ENCODE measurements at places on chromosomes 3 and 15. TPM values are rescaled to one million over a fixed set of nuclear protein-coding genes. Genes with fewer than 3 reads are reported as not detected.

- no peak for DNase-seq
These were observed 294.2 kb upstream of the THBS1 start for GRCh38 chr15:39286706-39287105.

GRCh38 chr15:45401665-45402161, 23.4 kb upstream of the GATM start:
- peak; percentile 39 for DNase-seq

DNA sequence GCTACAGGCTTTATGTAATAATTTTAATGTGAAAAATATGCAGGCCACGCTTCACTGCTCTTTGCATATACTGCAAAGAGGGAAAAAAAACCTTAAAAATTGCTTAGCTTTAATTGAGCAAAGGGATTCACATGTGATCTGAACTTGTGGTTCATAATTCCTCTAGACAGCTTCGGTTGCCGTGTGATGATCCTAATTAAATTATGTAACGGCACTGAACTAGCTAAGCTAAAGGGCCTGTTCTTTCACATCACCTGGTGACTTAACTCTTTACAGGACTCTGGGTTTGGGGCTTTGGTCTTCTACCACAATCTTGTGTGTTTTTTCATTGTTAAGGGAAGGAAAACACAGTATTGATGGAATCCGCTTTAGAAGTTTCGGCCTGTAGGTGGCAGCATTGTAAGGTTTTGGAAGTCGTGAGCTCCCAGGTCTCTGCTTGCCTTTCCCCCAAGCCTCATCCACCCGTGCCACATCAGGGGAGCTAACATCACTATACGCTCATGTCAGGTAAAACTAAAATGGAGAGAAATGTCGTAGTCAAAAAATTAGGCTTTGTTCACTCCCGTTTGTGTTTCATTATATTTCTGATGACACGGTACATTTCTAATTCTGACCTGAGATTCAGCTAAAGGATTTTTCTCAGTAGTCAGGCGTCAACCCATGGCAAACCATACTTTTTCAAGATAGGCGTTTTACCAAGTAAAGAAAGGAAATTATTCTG, 205.6 kb upstream of the DPH6 start:
- DNase-seq = peak; percentile 75

DNA sequence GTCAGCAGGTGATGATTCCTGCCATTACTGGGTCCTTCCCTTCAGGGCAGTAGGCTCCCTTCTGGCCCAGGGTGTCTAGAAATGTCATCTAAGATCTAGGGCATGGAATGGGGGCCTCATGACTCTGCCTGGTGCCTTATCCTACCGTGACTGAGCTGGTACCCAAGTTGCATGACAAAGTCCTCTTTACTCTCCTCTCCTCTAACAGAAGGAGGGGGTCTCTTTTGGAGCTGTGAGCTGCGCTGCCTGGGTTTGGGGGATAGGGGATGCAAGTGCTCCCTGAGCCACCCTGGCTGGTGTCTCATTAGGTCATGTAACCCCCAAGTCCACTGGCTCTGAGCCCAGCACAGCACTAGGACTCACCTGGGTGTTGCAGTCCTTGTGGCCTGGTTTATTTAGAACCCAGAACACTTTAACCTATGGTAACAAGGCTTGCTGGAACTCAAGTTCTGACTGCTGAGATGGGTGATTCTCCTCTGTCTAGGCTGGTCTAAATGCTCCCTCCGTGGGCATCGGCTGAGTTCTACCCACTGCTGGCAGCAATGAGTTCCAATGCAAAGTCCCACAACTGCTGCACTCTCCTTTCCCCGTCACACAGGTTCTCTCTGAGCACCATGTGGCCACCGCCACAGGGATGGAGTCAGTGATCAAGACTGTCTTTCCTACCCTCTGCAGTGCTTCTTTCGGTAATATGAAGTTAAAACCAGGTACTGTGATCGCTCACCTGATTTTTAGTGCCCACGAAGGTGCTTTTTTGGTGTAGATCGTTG, 34.0 kb downstream of the XXYLT1 start:
- no peak for DNase-seq

DNA sequence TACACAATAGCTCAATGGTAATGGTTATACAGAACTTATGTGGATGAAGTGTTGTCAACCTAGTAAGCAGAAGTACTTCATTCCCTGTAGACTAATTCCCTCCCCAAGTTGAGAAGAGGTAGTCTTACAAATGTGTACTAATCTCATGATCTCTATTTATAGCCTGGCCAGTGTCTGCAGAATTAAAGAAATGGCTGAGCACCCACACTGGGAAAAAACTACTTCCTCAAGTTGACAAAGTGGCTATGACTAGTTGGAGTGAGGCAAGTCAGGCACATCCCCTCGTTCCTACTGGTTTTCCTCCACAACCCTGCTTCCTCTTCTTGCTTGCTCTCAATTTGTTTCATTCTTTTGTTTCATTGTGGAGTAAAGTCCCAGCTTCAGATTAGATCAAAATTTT, 566.7 kb upstream of the ZNF717 start:
- DNase-seq = no peak

DNA sequence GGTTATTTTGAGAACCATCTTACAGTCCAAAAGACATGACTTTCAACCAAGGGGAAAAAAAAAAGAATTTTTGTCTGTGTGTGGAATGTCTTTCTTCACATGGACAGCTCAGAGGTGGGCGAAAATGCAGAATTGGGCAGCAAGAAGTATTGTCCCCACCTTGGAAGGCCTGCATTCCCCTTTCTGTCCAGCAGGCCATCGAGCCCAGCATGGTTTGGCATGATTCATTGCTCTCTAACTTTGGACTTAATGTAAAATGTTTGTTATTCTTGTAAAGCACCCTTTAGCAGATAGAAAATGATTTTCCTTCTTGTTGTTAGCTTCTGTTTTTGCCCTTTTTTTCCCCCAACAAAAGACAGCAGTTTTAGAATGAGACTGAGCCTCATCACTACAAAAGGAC, 12.4 kb downstream of the MYO1E start:
- DNase-seq = no peak

DNA sequence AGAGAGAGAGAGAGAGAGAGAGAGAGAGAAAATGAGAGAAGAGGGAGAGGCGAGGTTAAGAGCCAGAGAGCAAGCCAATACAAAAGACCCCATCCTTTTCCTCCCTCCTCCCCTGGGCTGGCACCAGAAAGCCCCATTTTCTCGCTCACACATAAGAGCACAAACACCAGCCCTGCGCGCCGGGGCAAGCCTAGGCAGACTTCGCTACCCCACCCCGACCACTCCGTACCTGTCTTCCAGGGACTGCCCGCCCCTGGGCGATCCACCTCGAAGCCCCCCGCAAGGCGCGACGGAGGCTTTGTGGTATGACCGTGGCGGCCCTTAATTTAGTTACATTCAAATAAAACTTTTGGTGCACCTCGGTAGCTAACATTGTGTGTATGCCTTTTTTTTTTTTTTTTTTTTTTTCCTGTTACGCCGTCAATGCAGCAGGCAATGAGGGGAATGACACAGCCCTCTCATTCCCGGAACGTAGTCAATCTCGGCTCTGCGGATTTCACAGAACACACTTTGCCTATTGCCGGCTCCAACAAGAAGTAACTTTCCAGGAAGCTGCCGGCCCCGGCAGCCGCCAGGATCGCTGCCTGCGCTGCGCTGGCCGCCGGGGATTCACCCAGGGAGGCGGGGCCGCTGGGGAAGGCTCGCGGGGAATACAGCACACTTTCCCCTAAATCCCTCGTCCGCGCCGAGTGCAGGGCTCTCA, 7.7 kb downstream of the BCL6 start:
- peak; percentile 56 for DNase-seq

- DNase-seq = peak; percentile 64
These were observed 589 bp downstream of the EPB42 start for GRCh38 chr15:43219929-43220928.

The SNRK gene
- total RNA-seq = 21.5 TPM

The PEAK1 gene
- 9.6 TPM for total RNA-seq

Data from liver (tissue), 10 donors.